Panc1 (cell line): ENCODE measurements at places on chromosomes 7 and 10. TPM values are rescaled to one million over a fixed set of nuclear protein-coding genes. Genes with fewer than 3 reads are reported as not detected.

Gene ADARB2
- total RNA-seq = 0.31 TPM

Gene GJD4
- not detected for total RNA-seq

Gene HABP2
- total RNA-seq = 0.13 TPM

Gene LIPF
- total RNA-seq = not detected

Gene PGAM2
- total RNA-seq = 1.3 TPM

Gene STEAP4
- total RNA-seq = 0.10 TPM

Gene SLC18A2
- not detected for total RNA-seq

Gene SPDYE6
- total RNA-seq = not detected

Gene SFRP5
- total RNA-seq = 0.64 TPM

Gene TMEM273
- total RNA-seq = 0.23 TPM

Gene BRI3
- total RNA-seq = 344 TPM

GRCh38 chr7:55078465-55079372 is 59.9 kb downstream of the EGFR start:
- H3K36me3 ChIP-seq = no peaks in the 10 kb centered on the region
- no peak for DNase-seq
- peak overlapping the region; percentile 22 for H3K4me3 ChIP-seq
- peaks cover 94% of the 10 kb centered on the region for H3K4me1 ChIP-seq
- peak overlapping the region; percentile 100 for H3K27ac ChIP-seq
- no peaks in the 10 kb centered on the region for H3K27me3 ChIP-seq

DNA sequence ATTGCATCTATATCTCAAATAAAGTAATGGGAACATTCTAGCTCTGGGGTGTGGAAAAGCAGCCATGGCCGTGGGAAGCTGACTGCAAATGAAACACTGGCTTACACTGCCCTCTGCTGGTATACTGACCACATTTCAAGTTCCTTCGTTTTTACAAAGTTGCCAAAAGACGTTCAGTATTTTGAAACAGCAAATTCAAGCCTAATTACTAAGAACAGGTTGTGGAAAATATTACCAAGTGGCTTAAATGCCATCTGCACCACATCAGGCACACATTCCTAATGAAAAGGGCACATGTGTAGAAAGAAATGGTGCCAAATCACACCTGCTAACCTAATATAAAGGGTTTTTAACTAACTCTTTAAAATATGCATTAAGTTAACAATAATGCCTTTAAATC is 83.9 kb downstream of the JAZF1 start:
- no peak overlapping the region for H3K4me3 ChIP-seq
- H3K36me3 ChIP-seq = no peaks in the 10 kb centered on the region
- H3K4me1 ChIP-seq = no peaks in the 10 kb centered on the region
- H3K27me3 ChIP-seq = no peaks in the 10 kb centered on the region
- no peak overlapping the region for H3K27ac ChIP-seq
- DNase-seq = no peak

DNA sequence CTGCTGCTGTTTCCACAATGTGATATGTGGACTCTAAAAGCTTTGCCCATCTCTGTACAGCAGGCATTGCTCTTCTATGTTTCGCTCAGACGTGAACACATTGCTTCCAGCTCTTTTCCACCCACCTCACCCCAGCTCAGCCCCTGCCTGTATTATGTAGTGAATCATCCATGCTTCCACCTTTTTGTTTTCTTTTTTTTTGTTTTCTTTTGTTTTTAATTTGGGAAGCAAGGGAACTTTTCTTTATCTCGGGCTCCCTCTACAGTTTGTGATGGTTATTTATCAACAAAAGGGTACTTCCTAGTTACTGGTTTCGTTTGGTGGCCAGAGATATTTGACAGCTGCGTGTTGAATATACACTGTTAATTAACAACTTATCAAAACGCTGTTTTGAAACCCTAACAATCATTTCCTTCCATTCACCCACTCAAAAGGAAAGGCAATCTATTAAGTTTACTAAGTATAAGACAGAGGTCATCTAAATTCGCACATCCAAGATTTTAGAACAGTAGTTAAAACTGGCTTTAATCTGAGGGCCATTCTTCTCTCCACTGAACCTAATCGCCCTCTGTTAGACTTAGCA is 127.9 kb upstream of the STK17A start:
- H3K27ac ChIP-seq = no peak overlapping the region
- DNase-seq = no peak
- no peaks in the 10 kb centered on the region for H3K36me3 ChIP-seq
- H3K4me1 ChIP-seq = no peaks in the 10 kb centered on the region
- H3K4me3 ChIP-seq = no peak overlapping the region

- H3K27me3 ChIP-seq = no peaks in the 10 kb centered on the region
- peaks cover 19% of the 10 kb centered on the region for H3K4me1 ChIP-seq
- H3K36me3 ChIP-seq = no peaks in the 10 kb centered on the region; the same call in 1 of the 2 replicates
- H3K27ac ChIP-seq = no peak overlapping the region
- DNase-seq = no peak
These were observed 6.4 kb downstream of the ZMIZ2 start for GRCh38 chr7:44754802-44755697.

DNA sequence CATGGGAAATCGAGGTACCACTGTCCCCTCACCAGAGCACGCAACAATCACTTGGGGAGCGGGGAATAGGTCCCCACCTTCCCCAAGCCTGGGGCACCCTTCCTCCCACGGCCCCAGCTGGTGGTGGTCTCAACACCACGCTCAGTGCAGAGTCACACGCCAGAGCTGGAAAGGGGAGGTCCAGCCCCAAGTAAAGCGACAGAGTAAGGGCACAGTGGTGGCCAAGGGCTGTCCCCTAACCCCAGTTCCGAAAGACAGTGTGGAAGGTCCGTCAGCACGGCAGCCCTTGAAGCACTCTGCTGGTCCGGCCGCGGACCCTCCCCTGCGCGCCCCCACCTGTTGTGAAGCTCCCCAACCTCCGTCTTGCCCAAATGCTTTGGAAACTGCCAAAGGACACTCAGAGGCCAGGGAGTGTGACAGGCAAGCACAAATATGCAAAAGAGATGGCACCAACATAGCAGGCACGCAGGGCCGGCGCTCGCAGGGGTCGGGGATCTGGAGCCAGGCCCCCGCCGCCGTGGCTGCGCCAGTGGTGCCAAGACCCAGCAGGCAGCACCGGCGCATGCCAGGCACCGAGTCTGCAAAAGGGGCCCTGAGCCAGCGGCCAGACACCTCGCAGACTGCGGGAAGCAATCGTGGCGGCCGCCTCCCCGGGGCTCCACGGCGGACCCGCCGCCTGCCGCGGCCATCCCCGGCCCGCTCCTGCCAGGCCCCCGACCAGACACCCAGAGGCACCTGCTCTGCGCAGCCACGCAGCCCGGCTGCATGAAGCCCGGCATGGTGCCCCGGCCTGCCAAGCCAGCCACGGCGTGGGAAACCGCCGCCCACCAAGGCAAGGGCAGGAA is 51.6 kb upstream of the SRRM3 start:
- no peaks in the 10 kb centered on the region for H3K27me3 ChIP-seq
- no peak overlapping the region for H3K27ac ChIP-seq
- DNase-seq = no peak
- H3K4me3 ChIP-seq = 0 out of 2 replicates have a peak overlapping the region, but pooled peaks have one; percentile 8

DNA sequence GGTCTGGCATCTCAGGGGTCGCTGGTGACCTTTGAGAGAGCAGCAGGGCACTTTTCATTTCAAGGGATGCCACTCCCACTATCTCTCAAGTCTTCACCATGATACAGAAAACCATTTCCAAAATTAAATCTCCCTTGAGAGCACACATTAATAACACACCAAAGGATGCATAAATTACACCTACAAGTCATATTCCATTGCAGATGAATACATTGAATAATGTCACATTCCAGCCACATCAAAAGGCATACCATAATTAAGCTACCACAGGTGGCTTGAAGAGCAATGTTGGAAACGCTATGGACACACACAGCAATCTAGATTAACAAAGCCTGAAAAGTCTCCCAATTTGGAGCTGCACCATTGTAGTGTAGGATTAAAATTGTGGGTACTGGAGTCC is 353.3 kb upstream of the ZMIZ1 start:
- H3K4me1 ChIP-seq = no peaks in the 10 kb centered on the region
- peaks cover 18% of the 10 kb centered on the region for H3K27me3 ChIP-seq
- H3K4me3 ChIP-seq = no peak overlapping the region
- DNase-seq = no peak

DNA sequence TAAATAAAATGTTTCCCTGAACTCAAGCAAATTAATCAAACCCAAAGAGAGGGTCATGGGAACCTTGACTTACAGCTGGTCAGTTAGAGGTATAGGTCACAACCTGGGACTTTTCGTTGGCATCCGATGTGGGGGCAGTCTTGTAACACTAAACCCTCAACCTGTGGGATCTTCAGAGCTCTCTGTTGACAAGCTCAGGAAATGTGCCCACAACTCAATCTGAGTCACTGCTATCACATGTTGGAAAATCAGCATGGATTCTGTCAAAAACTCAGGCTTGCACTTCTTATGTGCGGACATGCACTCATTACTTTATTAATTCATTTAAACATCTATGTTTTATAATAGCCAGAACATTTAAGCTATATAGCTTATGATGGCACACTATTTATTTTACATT is 424.6 kb upstream of the SORCS1 start:
- H3K27me3 ChIP-seq = no peaks in the 10 kb centered on the region
- no peak overlapping the region for H3K4me3 ChIP-seq
- H3K36me3 ChIP-seq = no peaks in the 10 kb centered on the region; the same call in 1 of the 2 replicates
- DNase-seq = no peak
- no peaks in the 10 kb centered on the region for H3K4me1 ChIP-seq
- H3K27ac ChIP-seq = no peak overlapping the region

- H3K27me3 ChIP-seq = peaks cover 5% of the 10 kb centered on the region; the same call in 1 of the 2 replicates
- no peak overlapping the region for H3K27ac ChIP-seq
- H3K4me1 ChIP-seq = no peaks in the 10 kb centered on the region
- H3K36me3 ChIP-seq = no peaks in the 10 kb centered on the region
- H3K4me3 ChIP-seq = no peak overlapping the region
- no peak for DNase-seq
These were observed 12.6 kb upstream of the GDF10 start for GRCh38 chr10:47287365-47287802.

GRCh38 chr10:35545878-35546590 is 59.1 kb upstream of the GJD4 start:
- H3K4me1 ChIP-seq = peaks cover 12% of the 10 kb centered on the region
- no peaks in the 10 kb centered on the region for H3K36me3 ChIP-seq
- no peak overlapping the region for H3K4me3 ChIP-seq
- no peak for DNase-seq

DNA sequence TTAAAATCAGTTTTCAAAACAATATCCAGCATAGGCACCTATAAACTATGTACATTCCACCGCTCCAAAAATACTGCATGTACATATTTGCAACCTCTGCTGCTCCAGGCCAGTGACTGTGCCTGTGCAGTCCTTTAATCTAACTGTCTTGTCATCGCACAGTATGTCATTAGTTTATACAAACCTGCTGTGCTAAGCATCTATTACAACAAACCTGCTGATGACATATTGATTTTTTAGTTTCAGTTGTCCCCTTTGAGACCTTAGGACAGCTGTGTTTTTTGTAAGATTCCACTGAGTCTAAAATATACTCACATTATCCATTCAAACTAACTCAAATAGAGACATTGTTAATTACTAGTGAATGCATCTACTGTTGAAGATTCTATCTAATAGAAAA is 33.1 kb downstream of the SEMA3C start:
- H3K27ac ChIP-seq = peak overlapping the region; percentile 92
- DNase-seq = no peak
- no peak overlapping the region for H3K4me3 ChIP-seq
- peaks cover 74% of the 10 kb centered on the region for H3K4me1 ChIP-seq
- peaks cover 10% of the 10 kb centered on the region; the same call in 1 of the 2 replicates for H3K36me3 ChIP-seq

- no peak overlapping the region for H3K27ac ChIP-seq
- no peaks in the 10 kb centered on the region for H3K27me3 ChIP-seq
- H3K4me3 ChIP-seq = no peak overlapping the region
- H3K36me3 ChIP-seq = no peaks in the 10 kb centered on the region
- H3K4me1 ChIP-seq = no peaks in the 10 kb centered on the region
These were observed 282.9 kb downstream of the BICC1 start for GRCh38 chr10:58795560-58795959.

GRCh38 chr10:132477398-132478340 is 59.9 kb upstream of the INPP5A start:
- no peaks in the 10 kb centered on the region for H3K27me3 ChIP-seq
- H3K4me3 ChIP-seq = no peak overlapping the region
- no peaks in the 10 kb centered on the region; the same call in 1 of the 2 replicates for H3K4me1 ChIP-seq

- no peak overlapping the region for H3K27ac ChIP-seq
- H3K27me3 ChIP-seq = no peaks in the 10 kb centered on the region
- H3K4me3 ChIP-seq = no peak overlapping the region
- no peaks in the 10 kb centered on the region for H3K4me1 ChIP-seq
- DNase-seq = no peak
These were observed 1082.9 kb downstream of the LRMDA start for GRCh38 chr10:76514321-76514720.

DNA sequence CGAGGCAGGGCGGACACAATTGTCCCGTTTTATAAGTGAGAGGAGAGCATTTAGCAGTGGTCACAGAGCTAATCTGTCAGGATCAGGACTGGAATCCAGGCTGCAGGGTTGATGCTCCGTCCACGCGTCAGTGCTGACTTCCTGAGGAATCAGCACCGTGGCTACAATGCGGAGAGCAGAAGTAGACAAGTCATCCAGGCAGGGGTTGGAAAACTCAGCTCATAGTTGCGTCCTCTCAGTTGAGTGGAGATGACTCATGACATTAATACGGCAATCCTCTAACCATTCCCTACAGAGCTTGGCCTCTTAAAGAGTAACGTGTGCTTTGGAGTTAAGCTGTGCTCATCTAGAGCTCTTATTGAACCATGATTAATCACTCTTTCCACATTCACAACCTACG is 17.1 kb upstream of the HTR5A start:
- no peaks in the 10 kb centered on the region for H3K36me3 ChIP-seq
- no peaks in the 10 kb centered on the region for H3K27me3 ChIP-seq
- no peak overlapping the region for H3K27ac ChIP-seq
- no peak overlapping the region for H3K4me3 ChIP-seq
- no peak for DNase-seq
- no peaks in the 10 kb centered on the region for H3K4me1 ChIP-seq

DNA sequence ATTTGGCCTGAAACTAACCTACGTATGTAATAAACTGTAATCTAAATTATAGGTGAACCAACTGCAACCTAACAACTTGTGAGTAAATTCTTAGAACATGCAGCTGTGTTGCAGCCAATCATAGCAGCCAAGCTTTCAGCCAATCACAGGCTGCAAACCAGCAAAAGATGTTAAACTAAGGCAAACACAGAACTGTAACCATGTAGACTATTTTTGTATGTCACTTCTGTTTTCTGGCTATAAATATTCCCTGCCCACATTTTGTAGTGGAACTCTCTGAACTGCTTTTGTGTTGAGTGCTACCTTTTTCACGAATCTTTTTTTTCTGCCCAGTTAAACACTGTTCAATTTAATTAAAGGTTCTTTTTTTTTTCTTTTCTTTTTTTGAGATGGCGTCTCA is 28.2 kb upstream of the ZPBP start:
- H3K4me1 ChIP-seq = no peaks in the 10 kb centered on the region
- H3K36me3 ChIP-seq = no peaks in the 10 kb centered on the region
- no peak overlapping the region for H3K27ac ChIP-seq
- H3K27me3 ChIP-seq = peaks cover 13% of the 10 kb centered on the region
- DNase-seq = no peak

DNA sequence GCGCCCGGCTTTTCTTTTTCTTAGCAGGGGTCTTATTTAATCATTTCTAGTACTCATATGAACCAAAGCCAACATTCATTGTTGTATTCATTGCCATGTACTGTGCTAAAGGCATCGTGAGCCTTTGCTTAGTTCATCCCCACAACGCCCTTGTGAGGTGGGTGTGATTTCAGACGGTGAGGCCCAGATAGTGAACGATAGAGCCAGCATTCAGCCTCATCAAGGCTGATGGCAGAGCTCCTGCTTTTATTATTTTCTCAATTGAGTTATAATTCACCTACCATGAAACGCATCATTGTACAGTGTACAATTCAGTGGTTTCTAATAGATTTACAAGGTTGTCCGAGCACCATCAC is 50.1 kb downstream of the HK1 start:
- no peaks in the 10 kb centered on the region for H3K36me3 ChIP-seq
- no peak for DNase-seq
- no peaks in the 10 kb centered on the region for H3K27me3 ChIP-seq
- peak overlapping the region; percentile 91 for H3K27ac ChIP-seq
- H3K4me3 ChIP-seq = peak overlapping the region; percentile 60
